ENCODE measurements at places on chromosomes 7 and 10.

DNA sequence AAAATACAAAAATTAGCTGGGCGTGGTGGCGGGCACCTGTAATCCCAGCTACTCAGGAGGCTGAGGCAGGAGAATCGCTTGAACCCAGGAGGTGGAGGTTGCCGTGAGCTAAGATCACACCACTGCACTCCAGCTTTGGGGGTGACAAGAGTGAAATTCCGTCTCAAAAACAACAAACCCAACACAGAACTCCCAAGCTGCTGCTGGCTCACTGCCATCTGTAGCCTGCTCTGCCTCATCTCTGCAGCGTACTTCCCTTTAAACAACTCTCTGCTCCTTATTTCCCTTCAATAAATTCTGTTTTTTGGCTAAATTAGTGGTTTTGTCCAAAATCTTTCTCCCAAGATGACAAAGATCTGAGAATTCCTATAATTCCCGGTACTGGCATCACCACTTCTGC is 189.2 kb upstream of the GALNT17 start:
- no peak for DNase-seq

- DNase-seq, result no peak
Observed at GRCh38 chr10:70587045-70587658, 15.4 kb downstream of the PRF1 start.

DNA sequence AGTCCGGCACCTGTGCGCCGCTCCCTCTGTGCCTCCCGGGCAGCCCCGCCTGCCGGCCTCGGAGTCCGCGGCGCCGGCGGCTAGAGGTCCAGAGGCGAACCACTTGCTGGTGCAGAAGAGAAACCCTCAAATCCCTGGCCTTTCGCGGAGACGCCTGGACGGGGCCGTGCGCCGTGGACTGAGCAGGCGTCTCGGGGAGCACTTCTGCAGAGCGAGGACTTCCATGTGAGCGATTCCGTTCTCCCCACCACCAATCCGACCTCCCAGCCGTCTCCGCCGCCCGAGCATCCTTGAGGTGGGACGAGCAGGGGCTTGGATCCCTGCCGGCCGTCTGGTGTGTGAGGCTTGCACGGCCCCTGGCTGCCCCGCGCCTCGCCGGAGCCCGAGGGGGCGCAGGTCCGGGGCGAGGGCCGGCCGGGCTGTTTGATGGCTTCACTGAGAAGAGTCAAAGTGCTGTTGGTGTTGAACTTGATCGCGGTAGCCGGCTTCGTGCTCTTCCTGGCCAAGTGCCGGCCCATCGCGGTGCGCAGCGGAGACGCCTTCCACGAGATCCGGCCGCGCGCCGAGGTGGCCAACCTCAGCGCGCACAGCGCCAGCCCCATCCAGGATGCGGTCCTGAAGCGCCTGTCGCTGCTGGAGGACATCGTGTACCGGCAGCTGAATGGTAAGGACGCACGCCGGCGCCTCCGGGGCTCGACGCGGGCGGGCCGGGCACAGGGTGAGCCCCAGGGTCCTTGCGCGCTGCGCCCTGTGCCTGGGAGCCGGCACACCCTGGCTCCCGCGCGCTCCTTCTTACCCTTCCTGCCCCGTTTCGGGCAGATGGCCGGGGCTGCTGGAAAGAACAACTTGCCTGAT is 660 bp downstream of the GALNT17 start:
- DNase-seq, result no peak

DNA sequence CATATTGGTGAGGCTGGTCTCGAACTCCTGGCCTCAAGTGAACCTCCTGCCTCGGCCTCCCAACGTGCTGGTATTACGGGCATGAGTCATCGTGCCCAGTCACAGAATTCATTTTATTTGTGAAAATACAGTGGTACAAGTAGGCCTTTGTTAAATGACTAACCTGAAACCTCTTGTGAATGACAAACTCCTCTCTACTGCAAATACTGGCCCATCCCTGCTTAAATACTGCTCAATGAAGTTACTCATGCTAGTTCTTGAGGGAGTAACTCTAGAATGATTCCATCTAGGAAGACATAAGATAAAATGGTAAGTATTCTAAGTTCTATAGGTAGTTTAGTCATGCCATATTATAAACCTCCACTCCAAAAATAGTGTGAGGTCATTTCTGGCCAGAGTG is 80.7 kb downstream of the UBE2H start:
- DNase-seq, result no peak

DNA sequence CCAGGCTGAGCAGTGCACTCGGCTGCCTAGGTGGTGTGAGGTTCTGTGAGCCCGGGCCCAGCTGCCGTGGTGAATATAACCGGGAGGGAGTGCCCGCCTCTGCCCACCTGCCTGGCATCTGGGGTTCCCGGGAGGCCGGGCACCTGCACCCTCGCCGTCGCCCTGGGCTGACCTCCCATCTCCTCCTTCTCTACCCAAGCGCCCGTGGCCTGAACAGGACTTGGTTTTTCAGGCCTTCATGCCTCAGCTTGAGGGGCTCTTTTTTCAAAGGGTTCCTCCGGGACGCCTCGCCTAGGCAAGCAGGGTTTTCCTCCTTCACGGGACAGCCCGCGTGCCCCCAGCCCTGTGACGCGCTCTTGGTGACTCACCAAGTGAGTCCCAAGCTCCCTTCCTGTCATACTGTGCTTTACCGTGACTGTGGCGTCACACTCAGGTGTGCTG is 9.9 kb downstream of the INPP5A start:
- DNase-seq, result no peak

- DNase-seq, result no peak
Observed at GRCh38 chr7:91876391-91877133, 3.9 kb downstream of the MTERF1 start.

- DNase-seq, result no peak
Observed at GRCh38 chr10:62230344-62231121, 38.1 kb downstream of the RTKN2 start.

DNA sequence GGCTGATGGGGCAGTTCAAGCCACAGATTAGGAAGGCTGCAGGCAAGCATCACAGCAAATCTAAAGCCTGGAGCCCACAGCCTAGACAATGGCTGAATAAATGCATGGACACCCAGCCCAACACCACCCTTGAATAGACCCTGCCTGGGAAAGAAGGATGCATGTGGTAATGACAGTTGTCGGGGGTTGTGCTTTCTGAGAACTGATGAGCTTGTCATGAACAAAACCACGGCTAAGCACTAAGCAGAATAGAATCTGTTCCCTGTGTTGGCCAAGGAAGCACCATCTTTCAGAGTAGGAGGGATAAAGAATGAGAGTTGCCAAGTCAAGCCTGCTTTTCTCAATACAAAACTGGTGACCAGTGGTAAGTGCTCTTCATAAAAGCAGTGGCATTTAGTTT is 66.1 kb upstream of the JCAD start:
- DNase-seq, result no peak

- DNase-seq, result no peak
Observed at GRCh38 chr7:138834583-138834982, 36.6 kb upstream of the ATP6V0A4 start.

GRCh38 chr10:121607310-121608055 is 9.2 kb upstream of the FGFR2 start:
- DNase-seq, result no peak

DNA sequence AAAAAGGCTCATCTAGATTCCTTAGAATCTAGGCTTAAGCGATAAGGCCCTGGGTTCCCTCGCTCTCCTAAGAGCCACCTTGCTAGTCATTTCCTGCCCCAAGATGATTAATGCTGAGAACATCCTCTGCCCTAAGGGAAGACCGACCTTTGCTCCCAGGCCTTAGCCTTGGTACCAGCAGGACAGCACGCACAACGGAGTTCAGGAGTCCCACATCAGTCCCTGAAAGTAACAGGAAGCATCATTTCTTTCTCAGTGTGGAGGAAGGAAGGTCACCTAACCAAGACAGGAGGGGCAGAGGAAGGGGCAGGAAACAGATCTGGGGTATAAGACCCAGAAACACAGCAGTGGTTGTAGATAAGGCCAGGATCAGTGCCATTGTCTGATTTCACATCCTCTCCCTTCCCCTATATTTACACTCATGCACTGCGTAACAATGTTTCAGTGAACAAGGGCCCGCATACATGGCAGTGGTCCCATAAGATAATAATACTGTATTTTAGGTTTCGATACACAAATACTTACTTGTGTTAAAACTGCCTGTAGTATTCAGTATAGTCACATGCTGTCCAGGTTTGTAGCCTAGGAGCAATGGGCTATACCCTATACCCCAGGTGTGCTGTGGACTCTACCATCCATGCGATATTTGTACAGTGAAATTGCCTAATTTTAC is 8.1 kb upstream of the FAM107B start:
- peak; percentile 91 for DNase-seq

DNA sequence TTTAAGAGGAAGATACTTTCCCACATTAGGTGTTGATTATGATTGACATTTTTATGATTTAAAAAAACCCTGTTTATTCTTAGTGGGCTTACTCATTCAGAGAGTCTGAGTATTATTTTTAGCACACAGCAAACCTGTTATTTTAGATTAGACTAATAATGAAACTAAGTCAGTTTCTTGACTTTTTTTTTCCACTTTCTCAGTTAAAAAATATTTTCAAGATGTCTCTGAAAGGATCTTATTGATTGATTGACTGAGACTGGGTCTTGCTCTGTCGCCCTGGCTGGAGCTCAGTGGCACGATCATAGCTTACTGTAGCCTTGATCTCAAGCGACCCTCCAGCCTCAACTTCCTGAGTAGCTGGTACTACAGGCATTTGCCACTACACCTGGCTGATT is 20.4 kb upstream of the INPP5F start:
- no peak for DNase-seq

DNA sequence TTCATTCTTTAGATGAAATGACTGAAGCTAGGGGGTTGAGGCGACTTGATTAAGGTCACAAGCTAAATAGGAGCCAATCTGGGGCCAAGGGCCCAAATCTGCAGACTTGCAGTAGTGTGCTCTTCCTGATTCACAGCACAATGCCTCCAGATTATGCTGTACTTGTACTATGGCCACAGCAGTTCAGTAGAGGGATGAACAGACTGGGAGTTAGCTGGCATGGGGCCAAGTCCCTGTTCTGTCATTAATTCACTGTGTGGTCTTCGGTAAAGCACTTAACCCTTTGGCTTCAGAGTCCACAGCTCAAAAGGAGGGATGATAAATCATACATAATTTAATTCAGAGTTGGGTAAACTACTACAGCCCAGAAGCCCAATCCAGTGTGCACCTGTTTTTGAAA is 196.8 kb downstream of the XPNPEP1 start:
- DNase-seq, result no peak

All from T1000 (cell line).